NCI-H1694 (cell line): ENCODE measurements at places on chromosomes 11 and 22.

DNA sequence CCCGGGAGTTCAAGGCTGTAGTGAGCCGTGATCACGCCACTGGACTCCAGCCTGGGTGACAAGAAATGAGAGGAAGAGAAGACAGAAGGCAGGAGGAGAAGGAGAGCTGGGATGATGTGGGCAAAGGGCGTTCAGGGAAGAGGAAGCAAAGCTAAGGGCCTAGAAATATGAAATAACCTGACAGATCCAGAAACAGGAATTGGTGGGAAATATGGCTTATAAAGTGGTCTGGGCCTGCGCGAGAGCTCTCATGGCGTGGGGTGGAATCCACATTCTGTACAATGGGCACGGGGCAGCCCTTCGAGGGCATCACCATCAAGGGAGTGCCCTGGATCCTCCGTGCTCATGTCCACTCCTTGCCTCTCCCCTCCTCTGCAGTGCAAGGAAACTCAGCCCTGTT lies 46.8 kb upstream of the RASSF10 start:
- DNase-seq: no peak

DNA sequence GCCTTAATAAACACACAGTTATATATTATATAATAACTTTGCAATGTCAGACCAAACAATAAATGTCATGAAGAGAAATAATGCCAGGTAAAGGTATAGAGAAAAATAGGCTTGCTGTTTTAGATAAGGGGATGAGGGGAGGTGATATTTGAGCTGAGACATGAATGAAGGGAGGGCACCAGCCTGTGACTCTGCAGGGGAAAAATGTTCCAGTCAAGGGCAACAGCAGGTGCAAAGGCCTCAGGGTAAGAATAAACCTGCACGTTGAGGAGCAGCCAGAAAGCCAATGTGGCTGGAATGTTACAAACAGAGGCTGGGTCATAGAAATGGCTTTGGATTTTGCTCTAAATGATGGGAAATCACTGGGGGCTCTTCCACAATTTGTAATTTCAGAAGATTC lies 519.6 kb downstream of the SOX6 start:
- no peak for DNase-seq

GRCh38 chr11:114354076-114354475 lies 46.2 kb downstream of the C11orf71 start:
- DNase-seq: no peak

DNA sequence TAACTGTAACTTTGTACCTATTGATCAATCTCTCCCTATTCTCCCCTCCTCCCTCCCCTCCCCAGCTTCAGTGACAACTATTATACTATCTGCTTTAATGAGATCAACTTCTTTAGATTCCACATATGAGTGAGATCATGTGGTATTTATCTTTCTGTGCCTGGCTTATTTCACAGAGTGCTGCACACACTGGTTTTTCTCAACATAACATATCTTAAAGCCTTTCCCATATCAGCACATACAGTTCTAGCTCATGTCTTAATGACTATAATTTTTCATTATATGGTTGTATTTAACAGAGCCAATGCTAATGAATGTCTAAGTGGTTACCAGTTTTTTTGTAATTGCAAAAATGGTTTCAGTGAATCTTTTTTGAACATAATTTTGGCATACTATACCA lies 340.3 kb upstream of the DDI1 start:
- no peak for DNase-seq

DNA sequence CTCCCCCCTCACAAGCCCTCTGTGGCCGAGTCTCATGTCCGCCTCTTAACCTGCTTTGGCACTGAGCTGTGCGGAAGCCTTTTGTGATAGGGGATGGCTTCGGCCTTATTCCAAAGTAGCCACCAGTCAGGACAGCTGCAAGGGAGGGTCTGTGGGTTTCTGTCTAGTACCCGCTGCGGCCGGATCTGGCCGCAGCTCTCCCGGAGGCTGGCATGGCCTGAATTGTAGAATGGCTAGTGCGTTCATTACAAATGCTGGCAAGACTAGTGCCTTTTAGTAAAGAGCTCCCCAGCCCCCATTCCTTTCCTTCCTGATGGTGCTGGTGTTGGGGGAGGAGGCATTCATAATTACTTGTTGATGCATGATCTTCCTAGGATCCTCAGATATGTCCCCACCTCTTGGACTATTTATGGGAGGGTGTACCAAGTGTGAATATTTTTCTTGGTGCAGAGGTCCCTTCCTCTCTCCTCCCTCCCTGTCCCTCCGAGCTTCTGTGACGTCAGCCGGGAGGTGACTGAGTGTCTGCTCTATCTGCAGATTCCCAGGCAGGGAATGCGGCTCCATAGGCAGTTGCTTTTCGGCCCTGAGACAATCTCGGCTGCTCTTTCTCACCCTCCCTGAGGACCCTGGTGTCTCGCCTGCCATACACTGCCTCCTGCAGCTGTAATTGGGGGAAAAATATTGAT lies 108.7 kb upstream of the E2F8 start:
- DNase-seq: no peak

DNA sequence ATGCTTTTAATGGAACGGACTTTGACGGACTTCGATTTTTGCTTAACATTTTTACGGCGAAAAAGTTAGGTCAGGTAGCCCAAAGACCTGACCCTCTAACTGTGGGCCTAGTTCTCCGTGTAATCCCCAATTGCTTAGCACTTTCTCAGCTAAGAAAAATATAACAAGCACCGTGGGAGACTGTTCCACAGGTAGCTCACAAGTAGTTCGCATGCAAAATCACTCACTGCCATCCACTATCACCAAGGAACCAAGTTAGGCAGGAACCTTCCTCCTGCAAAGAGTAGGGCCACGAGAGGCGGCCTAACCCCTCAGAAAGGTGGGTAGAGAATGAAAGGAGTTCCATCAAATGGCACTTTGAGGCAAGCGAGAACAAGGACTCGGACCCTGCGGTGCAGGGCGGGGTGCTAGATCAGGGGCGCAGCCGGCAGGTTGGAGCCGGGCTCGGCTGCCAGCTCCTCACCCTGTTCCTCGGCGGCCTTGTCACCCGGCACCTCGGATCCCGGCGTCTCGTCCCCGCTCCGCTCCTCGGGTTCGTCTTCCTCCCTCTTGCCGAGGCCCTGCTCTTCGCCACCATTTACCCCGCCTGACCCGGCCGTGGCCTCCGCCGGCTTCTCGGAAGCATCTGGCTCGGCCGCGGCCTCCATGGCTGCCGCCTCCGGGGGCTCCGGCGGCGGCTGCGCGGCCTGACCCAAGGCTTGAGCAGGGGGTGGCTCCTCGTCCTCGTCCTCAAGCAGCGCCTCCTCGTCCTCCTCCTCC lies 922 bp downstream of the HNRNPUL2 start:
- no peak for DNase-seq

DNA sequence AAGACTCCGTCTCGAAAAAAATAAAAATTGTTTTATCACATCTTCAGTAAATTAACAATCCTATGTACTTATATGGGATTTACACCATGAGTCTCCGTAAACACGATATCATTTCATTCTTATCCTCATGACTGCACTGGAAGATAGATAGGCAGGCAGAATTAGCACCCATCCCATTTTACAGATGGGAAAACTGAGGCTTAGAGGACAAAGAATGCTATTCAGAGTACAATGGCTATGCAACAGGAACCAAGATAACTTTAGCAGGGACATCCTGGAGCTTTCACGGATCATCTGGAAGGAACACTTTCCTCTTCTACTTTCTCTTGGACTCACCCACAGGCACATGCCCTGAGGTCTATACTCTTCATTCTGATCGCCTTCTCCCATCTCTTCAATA lies 14.6 kb upstream of the SGSM1 start:
- DNase-seq: no peak

DNA sequence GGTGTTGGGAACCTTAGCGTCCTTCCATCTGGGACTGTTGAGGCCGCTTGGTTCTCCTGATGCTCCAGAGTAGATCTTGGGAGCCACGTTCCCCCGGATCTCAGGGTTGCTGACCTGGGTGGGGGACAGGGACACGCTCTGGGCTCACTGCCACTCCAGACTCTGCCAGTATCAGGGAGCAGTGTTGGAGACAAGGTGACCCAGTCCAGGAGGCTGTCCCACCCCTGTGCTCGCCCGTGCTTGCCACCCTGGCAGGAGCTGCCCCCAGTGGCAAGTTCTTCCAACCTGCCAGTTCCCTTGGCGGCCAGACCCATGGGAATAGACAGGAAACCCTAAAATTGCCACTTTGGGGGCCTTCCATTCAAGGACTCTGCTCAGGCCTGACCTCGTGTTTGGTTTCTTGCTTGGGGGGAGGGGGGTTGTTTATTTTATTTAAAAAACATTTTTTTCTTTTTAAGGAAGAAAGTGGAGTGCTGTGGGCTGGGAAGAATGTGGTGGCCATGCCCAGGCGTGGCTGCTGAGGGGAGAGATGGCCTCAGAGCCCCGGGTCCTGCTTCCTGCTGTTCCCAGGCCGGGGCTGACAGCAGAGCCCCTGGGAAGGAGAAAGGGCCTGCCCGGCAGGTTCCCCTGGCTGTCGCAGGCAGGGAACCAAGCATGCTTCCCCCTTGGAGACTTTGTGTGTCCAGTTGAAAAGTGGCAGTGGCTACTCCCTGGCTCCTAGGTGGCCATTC lies 7.2 kb downstream of the GRK2 start:
- DNase-seq: no peak

DNA sequence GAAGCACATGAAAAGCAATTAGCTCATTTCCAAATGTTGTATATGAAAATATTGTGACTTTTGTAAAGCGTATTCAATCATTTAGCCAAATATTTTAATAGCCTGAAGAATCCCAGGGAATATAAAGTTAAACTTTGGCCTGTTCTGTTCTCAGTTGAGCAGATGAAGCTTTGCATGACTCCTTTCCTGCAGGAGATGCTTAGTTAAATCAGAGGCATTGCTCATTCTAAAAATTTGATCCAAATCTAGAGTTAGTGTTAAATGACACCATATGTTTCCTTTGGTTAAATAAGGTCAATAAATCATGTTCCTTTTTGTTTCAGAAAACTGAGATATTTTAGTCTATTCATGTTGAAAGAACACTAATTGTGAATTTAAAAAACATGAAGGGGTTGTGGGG lies 51.2 kb upstream of the BIRC3 start:
- DNase-seq: no peak

DNA sequence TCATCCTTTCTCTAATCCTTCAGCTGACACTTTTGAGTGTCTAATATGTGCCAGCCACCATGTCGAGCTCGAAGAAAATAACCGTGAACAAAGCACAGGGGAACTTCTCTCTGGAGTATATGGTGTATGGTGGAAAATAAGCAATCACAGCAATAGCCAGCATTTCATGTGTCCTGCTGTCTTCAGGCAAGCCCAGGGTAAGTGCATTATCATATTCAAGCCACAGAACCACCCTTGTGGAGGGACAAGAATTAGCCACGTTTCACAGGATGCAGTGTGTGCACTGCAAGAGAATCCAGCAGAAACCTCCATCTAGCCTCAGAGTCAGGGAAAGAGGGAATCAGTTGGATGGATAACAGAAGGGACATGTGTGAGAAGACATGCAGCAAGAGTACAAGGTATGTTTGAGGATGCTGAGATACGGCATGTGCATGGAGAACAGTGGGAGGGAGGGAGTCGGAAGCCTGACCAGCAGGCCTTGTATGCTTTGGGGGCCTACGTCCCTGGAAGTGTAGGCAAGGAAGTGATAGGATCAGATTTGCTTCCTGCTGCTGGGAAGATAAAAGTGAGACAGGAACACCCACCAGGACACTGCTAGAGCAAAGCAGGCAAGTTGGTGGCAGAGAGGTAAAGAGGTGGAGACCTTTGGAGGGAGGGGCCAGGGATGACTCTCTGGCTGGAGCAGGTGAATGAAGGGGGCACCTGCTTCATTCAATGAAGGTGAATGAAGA lies 14.7 kb upstream of the GNAZ start:
- no peak for DNase-seq

DNA sequence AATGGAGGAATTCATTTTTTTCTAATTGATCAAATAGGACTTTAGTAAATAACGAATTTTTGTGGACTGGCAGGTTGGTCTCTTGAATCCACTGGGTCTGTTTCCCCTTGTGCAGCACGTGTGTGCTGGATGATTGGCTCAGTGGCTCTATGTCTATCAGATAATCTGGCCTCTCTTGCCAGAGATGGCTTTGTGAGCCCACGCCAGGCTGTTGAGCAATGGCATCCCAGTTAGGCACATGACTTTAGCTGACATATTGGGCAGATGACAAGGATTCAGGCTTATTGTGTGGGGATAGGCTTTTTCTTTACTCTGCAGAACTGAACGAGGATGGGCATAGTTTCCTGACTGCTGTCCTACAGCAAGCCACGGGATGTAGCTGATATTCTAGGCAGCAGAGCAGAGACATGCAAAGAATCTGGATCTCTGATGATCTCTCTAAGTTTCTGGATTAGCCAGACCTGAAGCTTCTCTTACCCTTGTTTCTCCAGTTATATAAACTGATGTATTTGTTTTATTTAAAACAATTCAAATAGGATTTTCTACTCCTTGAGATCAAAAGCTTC lies 144.9 kb downstream of the ARHGAP42 start:
- no peak for DNase-seq

GRCh38 chr11:111586388-111586831 lies 15.8 kb upstream of the SIK2 start:
- peak; percentile 41 for DNase-seq

DNA sequence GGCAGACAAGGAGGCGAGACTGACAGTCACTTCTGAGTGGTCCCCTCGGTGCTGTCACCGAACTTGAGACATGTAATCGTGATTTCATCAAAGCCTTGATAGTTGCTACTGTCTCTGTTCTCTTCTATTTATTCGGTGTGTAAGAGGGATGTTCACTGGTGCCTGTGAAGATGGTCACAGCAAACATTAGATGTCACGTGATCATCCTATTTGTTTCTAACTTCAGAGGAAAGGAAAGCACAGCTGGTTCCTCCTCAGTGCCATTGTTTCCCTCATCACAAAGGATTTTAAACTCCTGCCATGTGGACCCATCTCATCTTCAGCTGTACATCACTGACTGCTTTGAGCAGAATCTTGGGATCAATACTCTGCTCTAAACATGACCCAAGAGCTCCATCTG lies 73.1 kb upstream of the CLMP start:
- DNase-seq: no peak

GRCh38 chr11:44833877-44834452 lies 107.2 kb downstream of the TSPAN18 start:
- no peak for DNase-seq
